ENCODE measurements at places on chromosomes 3 and 15. TPM values are rescaled to one million over a fixed set of nuclear protein-coding genes. Genes with fewer than 3 reads are reported as not detected.

Gene TMIE
- not detected for total RNA-seq

Gene NEK10
- total RNA-seq, result 0.84 TPM

Gene IMP3
- 103 TPM for total RNA-seq

Gene FBXO40
- total RNA-seq, result not detected

Gene LRRC34
- total RNA-seq, result 5.9 TPM

Gene GRM7
- total RNA-seq, result not detected

Gene LINGO1
- total RNA-seq, result not detected

Gene PAQR9
- total RNA-seq, result not detected

Gene SH3GL3
- total RNA-seq, result not detected

Gene POC1A
- total RNA-seq, result 20.4 TPM

Gene P2RY13
- total RNA-seq, result not detected

Gene ARMC8
- total RNA-seq, result 39.8 TPM

Gene CELSR3
- 16.0 TPM for total RNA-seq

Gene MME
- not detected for total RNA-seq

Gene ARID3B
- total RNA-seq, result 41.2 TPM

Gene TMCO5A
- not detected for total RNA-seq

Gene CIB1
- total RNA-seq, result 159 TPM

Gene ZKSCAN7
- 0.83 TPM for total RNA-seq

Gene CHCHD4
- 25.0 TPM for total RNA-seq

Gene TGM5
- 0.21 TPM for total RNA-seq
